Head of caudate nucleus (tissue), 42 donors: ENCODE measurements at places on chromosomes 13 and 19.

DNA sequence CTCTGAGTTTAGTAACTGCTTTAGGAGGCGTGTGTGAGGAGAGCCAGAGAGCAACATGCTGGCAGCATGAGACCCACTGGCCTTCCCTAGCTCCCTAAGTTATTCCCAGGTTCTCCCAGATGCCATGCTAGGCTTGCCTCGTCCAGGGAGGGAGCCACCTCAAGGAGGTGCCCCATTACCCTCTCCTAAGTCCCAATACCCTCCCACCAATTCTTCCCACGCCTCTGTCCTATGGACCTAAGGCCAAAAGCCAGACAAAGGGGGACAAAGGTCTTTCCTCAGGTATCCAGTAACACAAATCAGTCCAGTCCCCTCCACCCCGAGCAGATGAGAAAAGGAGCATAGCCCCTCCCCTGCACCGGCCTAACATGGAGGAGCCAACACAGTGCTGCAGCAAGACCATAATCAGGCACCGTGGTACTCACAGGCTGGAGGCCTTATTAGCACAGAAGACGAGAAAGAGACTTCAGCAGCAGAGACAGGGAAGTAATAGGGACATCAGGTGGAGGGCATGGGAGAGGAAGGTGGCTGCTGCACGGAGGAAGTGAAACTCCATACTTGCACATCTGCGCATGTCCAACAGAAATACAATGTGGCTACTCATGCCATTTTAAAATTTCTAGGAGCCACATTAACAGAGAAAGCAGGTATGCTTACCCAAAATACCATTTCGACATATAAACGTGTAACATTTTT lies 46.3 kb downstream of the BRD4 start:
- DNase-seq: no peak

- DNase-seq: no peak
Measured at GRCh38 chr13:76503766-76504165, 382.4 kb downstream of the KCTD12 start.

- no peak for DNase-seq
Measured at GRCh38 chr13:83281654-83282053, 600.6 kb downstream of the SLITRK1 start.

DNA sequence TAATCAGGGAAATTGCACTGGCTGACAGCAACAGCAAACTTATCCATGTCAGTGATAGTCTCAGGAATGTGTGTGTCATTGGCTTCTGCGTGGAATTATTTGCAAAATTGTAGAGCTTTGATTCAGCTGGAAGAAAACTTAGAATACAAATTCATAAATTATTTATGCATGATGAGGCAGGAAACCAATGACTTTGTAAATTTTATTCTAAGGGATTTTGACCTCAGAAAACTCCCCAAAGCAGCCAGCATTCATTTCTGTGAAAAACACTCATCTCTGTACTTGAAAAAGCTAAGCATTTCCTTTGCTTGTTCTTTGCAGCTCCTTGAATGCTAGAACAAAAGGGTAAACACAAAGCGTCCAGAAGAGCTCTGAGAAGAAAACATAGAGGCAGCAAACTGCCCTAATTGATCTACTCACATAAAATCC lies 162.4 kb downstream of the DCT start:
- no peak for DNase-seq

DNA sequence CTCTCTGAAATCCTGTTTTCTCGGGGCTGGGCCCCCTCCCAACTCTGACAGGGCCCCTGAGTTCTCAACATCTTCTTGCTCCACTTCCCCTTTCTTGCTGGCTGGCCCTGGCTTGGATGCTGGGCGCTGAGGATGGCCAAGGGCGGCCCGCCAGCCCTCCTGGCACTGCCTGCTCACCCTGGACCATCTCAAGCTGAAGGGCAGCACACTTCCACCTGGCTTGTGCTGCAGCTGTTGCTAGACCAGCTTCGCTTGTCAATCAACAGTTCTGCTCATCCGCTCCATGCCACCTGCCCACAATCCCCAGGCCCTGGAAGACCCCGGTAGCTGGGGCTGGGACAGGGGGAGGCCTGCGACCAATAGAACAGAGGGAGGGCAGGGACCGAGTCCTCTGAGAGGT lies 6.9 kb upstream of the GMIP start:
- no peak for DNase-seq

DNA sequence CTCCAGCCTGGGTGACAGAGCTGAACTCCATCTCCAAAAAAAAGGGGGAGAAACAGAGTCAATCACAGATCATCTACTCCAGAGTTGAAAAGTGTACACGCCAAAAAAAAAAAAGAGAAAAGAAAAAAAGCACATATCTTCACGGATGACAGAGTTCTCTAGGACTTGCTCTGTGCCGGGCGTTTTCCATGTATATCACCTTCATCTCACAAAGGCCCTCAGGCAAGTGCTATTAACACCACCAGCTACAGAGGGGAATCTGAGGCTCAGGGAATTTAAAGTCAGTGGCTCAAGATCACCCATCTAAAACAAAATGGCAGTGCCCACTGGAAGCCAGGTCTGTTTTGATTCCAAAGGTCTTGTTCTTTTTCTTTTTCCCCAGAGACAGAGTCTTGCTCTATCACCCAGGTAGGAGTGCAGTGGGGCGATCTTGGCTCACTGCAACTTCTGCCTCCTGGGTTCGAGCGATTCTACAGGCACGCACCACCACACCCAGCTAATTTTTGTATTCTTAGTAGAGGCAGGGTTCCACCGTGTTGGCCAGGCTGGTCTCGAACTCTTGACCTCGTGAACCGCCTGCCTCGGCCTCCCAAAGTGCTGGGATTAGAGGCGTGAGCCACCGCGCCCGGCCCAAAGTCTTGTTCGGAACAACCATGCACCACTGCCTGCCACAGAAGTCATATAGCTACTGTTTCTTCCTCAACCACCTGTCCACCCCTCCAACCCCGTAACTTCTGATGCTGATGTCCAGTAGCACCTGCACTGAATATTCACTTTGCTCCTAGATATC lies 42.2 kb downstream of the SAE1 start:
- no peak for DNase-seq

GRCh38 chr19:19361075-19361594 lies 40.5 kb downstream of the MAU2 start:
- DNase-seq: peak; percentile 77

DNA sequence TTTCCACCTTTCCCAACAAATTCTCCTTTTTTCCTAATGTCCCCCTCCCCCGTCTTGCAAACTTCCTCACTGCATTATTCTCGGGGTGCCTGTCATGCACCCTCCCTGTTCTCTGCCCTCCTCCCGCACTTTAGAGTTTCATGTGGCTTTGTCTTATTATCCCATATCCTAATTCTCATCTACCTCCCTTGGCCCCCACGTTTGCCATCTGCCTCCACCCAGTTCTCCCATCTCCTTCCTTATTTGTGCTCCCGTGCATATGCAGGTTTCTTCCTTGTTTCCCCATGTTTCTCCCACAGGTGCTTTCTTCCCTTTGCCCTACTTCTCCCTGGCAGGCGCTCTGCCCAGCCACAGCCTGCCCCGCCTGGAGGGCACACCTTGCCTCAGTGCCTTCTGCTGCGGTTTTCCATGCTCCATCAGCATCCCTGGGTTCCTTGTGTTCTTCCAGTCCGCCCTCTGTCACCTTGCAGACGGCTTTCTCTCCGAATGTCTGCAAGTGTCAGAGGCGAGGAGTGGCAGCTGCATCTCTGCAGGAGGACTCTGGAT lies 1.5 kb downstream of the SPATA13 start:
- peak; percentile 47 for DNase-seq

GRCh38 chr19:20640545-20640944 lies 20.8 kb downstream of the ZNF626 start:
- DNase-seq: no peak

- DNase-seq: no peak
Measured at GRCh38 chr19:36112678-36113077, 1.7 kb downstream of the OVOL3 start.

DNA sequence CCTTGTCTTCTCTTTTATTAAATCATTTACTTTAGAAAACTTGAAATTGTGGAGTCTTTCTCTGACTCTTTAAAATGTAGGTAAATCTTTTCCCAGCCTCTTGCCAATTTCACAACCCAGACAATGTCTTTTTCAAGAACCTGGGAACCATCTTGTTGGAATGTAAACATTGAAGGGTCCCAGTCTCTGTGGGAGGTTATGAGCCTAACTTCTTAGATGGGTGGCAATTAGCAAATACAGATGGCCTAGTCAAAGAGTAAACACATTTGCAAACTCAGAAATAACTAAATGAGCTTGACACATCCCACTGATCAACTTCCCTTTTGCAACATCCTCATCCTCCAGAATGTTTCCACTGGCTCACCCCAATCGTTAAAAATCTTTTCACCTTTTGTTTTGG lies 721.0 kb downstream of the PCDH9 start:
- no peak for DNase-seq

GRCh38 chr19:6048793-6049405 lies 61.4 kb downstream of the RFX2 start:
- DNase-seq: peak; percentile 90

DNA sequence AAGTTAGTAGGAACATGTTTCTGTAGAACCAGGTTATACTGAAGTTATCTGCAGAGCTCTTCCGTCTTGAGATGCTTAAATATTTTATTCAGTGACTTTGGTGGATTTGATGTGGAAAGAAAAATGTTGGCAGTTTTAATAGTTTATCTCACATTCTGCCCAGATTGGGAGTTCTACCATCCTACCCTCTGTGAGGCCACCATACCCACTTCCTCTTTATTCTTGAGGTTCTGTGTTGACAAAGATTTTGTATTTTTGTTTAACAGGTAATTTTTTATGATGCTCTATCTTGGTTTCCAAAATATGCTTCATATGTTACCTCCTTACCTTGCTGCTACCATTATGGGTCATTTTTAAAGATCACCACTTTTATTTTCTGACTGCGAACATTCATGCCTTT lies 156.2 kb upstream of the ATXN8OS start:
- no peak for DNase-seq

- DNase-seq: no peak
Measured at GRCh38 chr13:21717817-21718216, 46.9 kb downstream of the FGF9 start.

GRCh38 chr19:12757544-12758274 lies 6.1 kb downstream of the BEST2 start:
- DNase-seq: peak; percentile 67

GRCh38 chr19:44807652-44808462 lies 1.0 kb upstream of the BCAM start:
- DNase-seq: no peak

- no peak for DNase-seq
Measured at GRCh38 chr13:32850316-32851052, 165.7 kb upstream of the KL start.

- DNase-seq: no peak
Measured at GRCh38 chr19:41850381-41850780, 5.5 kb downstream of the DMRTC2 start.

- no peak for DNase-seq
Measured at GRCh38 chr19:7346488-7346971, 2.2 kb upstream of the ARHGEF18 start.

- DNase-seq: no peak
Measured at GRCh38 chr19:49592486-49593232, 1.7 kb downstream of the PRR12 start.

- DNase-seq: no peak
Measured at GRCh38 chr13:94157705-94158218, 321.7 kb downstream of the DCT start.
